Caco-2 (cell line): ENCODE measurements at places on chromosomes 4 and X. TPM values are rescaled to one million over a fixed set of nuclear protein-coding genes. Genes with fewer than 3 reads are reported as not detected.

The BTC gene
- 0.09 and 0.14 TPM in 2 replicates for total RNA-seq

DNA sequence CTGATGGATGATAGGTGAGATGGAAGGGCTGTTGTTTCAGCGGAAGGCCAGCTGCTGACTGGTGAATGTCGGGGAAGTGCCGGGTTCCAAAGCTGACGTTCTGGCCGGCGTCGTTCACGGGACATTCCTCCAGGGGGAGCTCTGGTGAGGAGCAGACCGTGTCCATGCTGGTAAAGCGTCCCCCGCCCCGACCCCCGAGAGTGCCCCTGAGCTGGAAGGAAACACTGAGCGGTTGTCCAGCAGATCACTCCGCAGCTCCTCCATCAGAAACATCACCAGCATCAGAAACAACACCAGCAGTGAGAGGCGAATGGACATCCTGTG, 18.6 kb upstream of the ADRA2C start:
- DNase-seq: no peak
- H3K4me3 ChIP-seq: no peak overlapping the region
- H3K4me1 ChIP-seq: no peaks in the 10 kb centered on the region
- no peaks in the 10 kb centered on the region for H3K36me3 ChIP-seq
- no peak overlapping the region for H3K27ac ChIP-seq
- no peaks in the 10 kb centered on the region for H3K27me3 ChIP-seq

- no peaks in the 10 kb centered on the region for H3K36me3 ChIP-seq
- H3K4me1 ChIP-seq: peaks cover 16% of the 10 kb centered on the region
- no peaks in the 10 kb centered on the region for H3K27me3 ChIP-seq
- peak; percentile 67 for DNase-seq
Observed at GRCh38 chr4:139728840-139729239, 63.2 kb downstream of the MGST2 start.

GRCh38 chr4:68445111-68445510, 2.2 kb upstream of the TMPRSS11E start:
- no peaks in the 10 kb centered on the region for H3K36me3 ChIP-seq
- no peak overlapping the region for H3K4me3 ChIP-seq
- H3K4me1 ChIP-seq: peaks cover 5% of the 10 kb centered on the region; the same call in 1 of the 2 replicates
- no peaks in the 10 kb centered on the region for H3K27me3 ChIP-seq

DNA sequence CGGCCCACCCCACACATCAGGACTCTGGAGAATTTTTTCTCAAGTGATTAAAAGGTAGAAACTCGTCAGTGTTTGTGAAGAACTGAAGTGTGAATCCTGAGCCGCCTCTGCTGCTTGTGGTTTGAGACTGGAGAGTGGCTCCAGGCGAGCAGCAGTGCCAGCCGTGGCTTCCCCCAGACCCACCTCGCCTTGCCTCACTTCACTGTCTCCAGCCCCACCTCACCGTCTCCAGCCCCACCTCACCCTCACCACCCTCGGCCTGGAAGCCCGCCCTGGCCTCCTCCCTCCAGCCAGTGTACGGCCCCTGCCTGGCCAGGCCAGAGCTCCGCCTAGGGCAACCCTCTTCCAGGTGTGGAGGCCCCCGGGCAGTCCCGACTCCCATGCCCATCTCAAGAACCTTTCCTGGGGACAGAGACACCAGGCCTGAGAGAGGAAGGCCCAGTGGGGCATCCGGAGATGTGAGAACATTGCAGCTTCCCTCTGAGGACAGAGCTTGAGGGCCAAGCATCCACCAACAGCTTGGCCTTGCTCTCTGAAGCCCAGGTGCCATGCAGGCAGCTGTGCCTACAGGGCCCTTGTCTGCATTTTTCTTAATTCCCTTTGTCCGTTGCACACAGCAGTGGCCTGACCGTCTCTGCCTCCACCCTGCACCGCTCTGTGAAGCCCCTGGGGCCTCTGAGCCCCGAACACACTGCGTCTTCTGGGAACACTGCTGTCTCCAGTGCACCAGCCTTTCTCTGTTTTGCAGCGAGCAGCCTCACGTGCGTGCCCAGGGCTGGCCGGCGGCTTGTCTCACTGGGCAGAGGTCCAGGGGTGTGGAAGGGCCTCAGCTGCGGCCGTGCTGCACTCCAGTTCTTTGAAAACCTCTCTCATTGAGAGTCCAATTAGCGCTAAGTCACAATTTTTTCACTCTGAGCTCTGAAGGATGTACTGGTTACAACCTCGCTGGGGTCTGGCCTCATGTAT, 13.8 kb downstream of the SH3BP2 start:
- H3K36me3 ChIP-seq: no peaks in the 10 kb centered on the region
- H3K27ac ChIP-seq: no peak overlapping the region
- H3K4me1 ChIP-seq: no peaks in the 10 kb centered on the region
- DNase-seq: no peak
- no peak overlapping the region for H3K4me3 ChIP-seq

The PARM1 gene
- total RNA-seq: 1.7 and 2.3 TPM in 2 replicates

The SHROOM3 gene
- 16.3 and 25.3 TPM in 2 replicates for total RNA-seq

- peaks cover 41% of the 10 kb centered on the region for H3K4me1 ChIP-seq
- DNase-seq: peak; percentile 78
- no peaks in the 10 kb centered on the region for H3K27me3 ChIP-seq
- H3K27ac ChIP-seq: peak overlapping the region; percentile 93
Observed at GRCh38 chr4:188329521-188329920, 190.3 kb downstream of the TRIML1 start.

DNA sequence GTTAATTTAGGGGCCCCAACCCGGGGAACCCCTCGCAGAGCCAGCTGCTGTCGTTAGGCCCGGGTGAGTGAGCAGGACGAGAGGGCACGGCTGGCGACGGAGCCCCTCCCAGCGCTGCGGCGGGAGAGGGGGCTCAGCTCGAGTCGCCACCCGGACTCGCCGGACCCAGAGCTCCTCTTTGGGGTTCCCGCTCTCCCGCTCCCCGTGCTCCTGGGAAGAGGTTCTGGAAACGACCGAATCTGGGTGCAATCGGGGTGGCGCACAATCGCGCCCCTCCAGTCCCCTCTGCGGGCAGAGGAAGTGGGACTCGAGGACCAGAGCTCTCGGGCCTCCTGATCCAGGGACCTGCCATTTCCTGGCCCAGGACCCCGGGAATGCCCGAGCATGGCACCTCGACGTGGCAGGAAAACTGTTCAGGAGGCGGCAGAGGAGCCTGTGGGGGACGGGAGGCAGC, 37.3 kb upstream of the ARAF start:
- no peaks in the 10 kb centered on the region for H3K27me3 ChIP-seq
- H3K4me1 ChIP-seq: no peaks in the 10 kb centered on the region
- peak overlapping the region; percentile 52 for H3K4me3 ChIP-seq
- H3K27ac ChIP-seq: no peak overlapping the region
- no peaks in the 10 kb centered on the region for H3K36me3 ChIP-seq
- DNase-seq: no peak

GRCh38 chr4:7032596-7032995, 10.6 kb upstream of the TADA2B start:
- no peak overlapping the region for H3K4me3 ChIP-seq
- no peak overlapping the region for H3K27ac ChIP-seq
- no peaks in the 10 kb centered on the region for H3K27me3 ChIP-seq
- peaks cover 14% of the 10 kb centered on the region for H3K4me1 ChIP-seq
- H3K36me3 ChIP-seq: 0 out of 2 replicates have a peak, but pooled peaks cover 2% of the 10 kb centered on the region
